ENCODE measurements at places on chromosomes 1 and 21.

DNA sequence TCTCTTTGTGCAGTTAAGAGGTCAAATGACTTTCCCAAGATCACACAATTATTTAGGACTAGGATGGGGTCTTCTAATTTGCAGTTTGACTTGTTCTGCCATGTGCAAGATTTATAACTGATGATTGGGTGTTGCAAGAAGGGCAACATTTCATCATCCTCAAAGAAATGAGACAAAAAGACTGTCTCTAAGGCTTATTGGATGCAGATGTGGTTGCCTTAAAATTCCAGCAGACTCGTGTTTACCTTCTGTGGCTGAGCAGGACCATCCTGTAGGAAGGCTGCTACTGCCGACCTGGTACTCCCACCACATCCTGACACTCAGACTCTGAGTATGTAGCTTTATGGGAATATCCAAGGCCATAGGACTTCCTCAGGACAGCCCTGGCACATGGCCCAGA is 99.9 kb upstream of the SGIP1 start:
- no peak for DNase-seq

- no peak for DNase-seq
These were observed 399.9 kb upstream of the RUNX1 start for GRCh38 chr21:35448876-35449599.

- DNase-seq: no peak
These were observed 705.0 kb downstream of the KCNT2 start for GRCh38 chr1:195903203-195903602.

GRCh38 chr1:192801451-192801850 is 7.4 kb upstream of the RGS2 start:
- no peak for DNase-seq

DNA sequence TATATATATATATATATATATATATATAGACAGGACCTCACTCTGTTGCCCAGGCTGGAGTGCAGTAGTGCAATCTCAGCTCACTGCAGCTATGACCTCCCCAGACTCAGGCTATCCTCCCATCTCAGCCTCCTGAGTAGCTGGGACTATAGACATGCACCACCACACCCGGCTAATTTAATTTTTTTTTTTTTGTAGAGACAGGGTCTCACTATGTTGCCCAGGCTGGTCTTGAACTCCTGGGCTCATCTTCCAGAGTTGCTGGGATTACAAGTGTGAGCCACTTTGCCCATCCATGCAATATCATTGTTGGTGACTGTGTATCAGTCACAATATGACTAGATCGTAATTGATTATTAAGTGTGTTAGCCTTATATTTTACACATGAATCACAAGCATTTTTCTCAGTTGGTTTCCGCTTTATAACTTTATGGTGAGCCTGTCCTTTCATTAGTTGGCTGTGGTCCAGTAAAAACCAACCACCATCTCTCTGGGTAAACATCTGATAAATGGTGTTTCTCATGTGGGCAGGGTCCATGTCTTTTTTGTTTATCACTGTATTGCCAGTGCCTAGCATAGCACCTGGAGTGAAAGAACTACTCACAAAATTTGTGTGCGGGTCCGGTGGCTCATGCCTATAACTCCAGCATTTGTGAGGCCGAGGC is 63.6 kb downstream of the MYOM3 start:
- no peak for DNase-seq

All from activated CD4-positive, alpha-beta T cell treated with anti-CD3 and anti-CD28 coated beads, Interleukin-2, Interleukin-6, amounts not matched to agents 100 ng/mL and 50 ng/mL, durations not matched to agents 16 hours and 8 hours (primary cell).